Inflammatory macrophage treated with lipopolysaccharide for 1 hour (primary cell): ENCODE measurements at places on chromosomes 5 and 9.
A peak's percentile ranks its signal among the peaks of the same experiment; 100 is the strongest.

- no peak for DNase-seq
These were observed 117.0 kb downstream of the CSNK1G3 start for GRCh38 chr5:123628860-123629544.

DNA sequence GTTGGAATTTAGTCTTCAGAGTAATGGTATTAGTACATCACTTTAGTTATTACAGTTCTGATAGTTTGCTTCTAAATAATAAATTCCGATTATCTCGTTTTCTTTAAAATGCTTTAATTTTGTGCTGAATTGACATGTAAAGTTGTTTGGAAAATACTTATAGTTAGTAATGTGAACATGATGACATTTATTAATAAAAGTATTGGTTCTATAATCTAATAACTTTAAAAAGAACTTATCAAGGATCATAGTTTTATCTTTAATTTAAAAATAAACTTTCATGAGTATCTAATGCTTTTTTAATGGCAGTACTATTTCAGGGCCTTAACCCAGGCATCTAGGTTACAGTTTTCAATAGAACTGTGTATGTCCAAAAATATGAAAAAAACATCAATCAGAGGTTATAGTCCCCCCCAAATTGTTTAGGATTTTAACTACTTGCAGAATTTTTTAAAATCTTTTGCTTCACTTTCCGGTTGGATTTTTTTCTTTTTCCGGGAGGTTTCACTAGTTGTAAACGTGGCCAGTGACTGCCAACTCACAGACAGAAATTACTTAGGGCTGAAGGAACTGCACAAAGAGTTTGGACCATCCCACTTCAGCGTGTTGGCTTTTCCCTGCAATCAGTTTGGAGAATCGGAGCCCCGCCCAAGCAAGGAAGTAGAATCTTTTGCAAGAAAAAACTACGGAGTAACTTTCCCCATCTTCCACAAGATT lies 680 bp downstream of the GPX8 start:
- peak; percentile 19 for DNase-seq

DNA sequence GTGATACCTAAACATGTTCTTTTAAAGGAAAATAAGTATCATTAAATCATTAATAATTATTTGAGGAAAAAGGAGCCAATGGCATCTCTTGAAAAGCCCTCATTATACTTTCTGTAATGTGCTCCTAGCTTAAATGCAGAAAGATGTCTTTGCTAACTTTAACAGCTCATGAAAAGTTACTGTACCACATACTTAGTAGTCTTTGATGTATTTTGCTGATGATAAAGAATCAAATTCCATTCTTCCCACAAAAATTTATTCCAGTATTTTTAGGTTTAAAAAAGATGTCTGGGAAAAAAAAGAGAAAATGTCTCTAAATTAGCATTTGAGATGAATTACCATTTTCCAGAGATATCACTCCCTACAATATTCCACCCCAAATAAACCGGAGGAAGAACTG lies 112.5 kb downstream of the PPP2R2B start:
- DNase-seq, result no peak

- no peak for DNase-seq
These were observed 31.5 kb downstream of the CSNK1G3 start for GRCh38 chr5:123543438-123543837.

DNA sequence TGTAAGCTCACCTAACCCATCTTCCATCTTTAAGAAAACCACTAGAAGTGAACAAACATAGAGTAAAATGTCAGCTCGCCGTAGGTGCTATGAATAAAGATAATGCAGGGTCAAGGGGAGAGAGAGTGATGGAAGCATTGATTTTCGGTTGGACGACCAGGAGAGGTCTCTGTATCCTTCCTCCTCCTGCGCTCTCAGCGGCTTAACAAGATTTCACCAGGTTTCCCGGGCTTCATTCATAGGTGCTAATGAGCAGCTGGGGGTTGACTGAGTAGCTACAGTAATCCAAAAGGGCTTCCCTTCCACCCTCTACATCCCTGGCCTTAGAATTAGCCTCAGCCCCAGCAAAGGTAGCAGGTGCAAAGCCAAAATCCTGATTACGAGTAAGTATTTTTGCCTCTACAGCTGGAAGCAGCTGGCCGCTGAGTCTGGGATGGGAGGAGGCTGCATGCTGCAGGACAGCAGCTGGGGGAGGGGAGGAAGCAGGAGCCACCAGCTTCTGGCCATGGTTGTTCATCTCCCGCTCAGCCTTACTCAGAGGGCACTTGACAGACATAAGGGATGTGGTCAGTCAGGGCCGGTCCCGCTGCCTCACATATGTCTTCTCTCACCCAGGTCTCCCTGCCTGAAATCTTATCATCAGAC lies 112.0 kb upstream of the IL12B start:
- no peak for DNase-seq
